ENCODE measurements at places on chromosomes 7 and 10. TPM values are rescaled to one million over a fixed set of nuclear protein-coding genes. Genes with fewer than 3 reads are reported as not detected.

EVX1 gene
- not detected for total RNA-seq

DNA sequence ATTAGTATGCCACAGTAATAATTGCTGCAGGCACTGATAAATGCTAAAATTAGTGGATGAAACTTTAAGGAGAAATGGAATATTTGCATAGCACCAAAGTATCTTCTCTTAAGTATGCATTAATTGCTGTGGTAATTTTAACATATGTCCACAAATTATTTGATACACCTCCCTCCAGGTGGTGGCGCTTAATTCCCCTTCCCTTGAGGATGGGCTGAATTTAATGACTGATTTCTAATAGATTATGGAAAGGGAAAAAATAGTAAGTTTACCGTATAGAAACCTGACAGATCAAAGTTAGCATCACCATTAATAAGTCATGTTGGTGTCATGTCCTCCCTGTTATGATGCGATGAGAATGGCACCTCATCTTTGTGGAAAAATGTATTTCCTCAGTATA lies 519.2 kb downstream of the TFEC start:
- no peak for DNase-seq

DNA sequence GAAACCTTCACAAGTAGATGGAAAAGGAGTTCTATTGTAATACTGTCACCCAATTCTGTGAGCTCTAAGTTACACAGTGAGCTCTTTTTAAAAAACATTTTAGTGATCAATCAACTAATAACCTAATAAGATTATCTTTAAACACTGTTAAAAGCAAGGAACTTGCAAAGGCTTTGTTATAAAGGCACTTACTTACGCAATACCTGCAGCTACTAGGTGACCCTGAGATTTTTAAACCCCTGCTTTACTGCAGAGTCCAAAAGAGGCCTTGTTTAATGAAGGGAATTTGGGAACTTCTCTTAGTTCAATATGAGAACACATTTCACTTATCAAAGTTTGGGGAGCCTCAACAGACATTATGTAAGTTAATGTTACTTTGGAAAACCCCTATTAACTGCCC lies 53.3 kb downstream of the P4HA1 start:
- no peak for DNase-seq

GRCh38 chr10:79980711-79981110 lies 31.8 kb upstream of the SFTPD start:
- no peak for DNase-seq

KIAA1217 gene
- 17.5 TPM for total RNA-seq

ZNF107 gene
- total RNA-seq = 4.5 TPM

GRCh38 chr7:544338-545221 lies 24.9 kb upstream of the PDGFA start:
- no peak for DNase-seq

DNA sequence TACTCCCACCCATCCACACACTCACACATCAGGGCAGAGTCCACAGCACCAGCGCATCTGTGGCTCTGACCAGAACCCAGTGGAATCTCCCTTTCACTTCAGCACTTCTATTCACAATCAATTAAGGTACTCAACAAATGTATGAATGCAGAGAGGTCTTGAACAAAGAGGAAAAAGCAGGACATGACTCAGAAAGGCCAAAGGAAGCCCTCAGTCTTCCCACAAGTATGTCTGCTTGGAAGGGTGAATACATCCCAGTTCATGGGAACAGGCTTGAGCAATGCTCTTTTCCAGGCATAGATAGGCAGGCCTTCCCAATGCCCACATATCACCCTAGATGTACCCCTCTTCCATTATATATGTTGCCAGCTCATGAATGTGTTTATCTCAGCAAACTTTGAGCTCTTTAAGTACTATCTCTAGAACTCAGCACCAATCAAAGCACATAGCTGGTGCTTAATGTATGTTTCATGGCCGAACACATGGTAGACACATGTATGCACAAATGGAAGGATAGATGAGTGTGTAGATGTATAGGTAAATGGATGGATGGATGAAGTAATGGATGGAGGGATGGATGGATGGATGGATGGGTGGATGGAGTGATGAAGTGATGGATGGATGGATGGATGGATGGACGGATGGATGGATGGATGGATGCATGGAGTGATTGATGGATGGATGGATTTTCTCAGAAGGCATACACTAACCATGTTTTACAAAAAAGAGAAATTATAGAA lies 507.6 kb downstream of the GRID1 start:
- no peak for DNase-seq

- peak; percentile 52 for DNase-seq
These were observed at the start of gene PLXDC2 for GRCh38 chr10:19816411-19817230. PLXDC2 (plus strand) TSS chr10:19816432.

GRCh38 chr7:46583656-46584055 lies 662.6 kb upstream of the IGFBP3 start:
- peak; percentile 71 for DNase-seq

PWWP2B gene
- total RNA-seq = 10.5 TPM

PSMC2 gene
- total RNA-seq = 166 TPM

DNA sequence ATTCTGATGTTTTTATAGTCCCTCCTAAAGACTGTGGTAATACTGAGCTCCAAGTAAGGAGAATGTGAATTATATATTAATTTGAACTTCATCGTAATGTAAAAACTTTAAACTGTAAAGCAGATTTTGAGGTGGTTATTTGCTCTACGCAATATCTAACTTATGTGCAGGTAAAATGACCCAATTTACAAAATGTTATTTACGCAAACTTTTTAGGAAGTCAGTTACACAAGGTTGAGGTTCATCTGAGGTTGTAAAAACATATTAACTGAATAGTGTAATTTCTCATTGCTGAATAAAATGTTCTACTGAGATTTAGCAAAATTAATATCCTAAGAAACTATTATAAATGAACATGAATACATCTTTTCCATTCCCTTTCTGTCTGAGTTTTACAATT lies 15.8 kb downstream of the GLCCI1 start:
- no peak for DNase-seq

DNA sequence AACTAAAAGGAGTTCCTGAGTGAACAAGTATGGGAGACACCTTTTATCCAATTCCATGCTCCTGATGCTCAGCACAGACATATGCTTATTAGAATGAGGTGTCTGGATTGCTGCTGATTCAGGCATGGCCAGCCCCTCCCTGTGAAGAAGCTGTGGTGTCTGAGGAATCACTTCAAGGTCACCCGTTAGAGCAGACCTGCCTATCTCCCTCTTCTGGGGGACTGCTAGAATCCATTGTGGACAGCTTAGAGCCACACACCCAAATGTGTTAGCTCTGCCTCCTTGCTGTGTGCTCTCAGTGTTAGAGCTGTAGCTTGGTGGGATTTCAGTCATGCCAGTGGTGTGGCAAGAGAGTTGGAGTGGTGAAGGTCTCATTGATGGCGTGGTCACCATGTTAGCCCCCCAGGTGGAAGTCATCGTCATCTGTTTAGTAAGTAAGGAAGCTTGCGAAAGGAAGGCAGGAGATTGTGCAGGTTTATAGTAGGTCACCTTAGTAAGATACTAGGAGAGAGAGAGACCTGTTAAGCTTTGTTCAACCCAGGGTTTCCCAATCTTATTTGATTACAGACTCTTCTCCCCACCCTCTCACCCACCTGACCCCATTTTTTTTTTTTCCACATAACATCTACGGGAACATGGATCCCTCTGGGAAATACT lies 12.8 kb downstream of the PRXL2A start:
- DNase-seq = no peak

MRLN gene
- not detected for total RNA-seq

GRCh38 chr7:129315960-129316359 lies 91.1 kb downstream of the AHCYL2 start:
- DNase-seq = no peak

GRCh38 chr10:130111852-130112180 lies 1.2 kb upstream of the C10orf143 start:
- no peak for DNase-seq

GRCh38 chr10:84531396-84531795 lies 203.0 kb downstream of the CCSER2 start:
- DNase-seq = peak; percentile 36

PRKAR2B gene
- not detected for total RNA-seq

DNA sequence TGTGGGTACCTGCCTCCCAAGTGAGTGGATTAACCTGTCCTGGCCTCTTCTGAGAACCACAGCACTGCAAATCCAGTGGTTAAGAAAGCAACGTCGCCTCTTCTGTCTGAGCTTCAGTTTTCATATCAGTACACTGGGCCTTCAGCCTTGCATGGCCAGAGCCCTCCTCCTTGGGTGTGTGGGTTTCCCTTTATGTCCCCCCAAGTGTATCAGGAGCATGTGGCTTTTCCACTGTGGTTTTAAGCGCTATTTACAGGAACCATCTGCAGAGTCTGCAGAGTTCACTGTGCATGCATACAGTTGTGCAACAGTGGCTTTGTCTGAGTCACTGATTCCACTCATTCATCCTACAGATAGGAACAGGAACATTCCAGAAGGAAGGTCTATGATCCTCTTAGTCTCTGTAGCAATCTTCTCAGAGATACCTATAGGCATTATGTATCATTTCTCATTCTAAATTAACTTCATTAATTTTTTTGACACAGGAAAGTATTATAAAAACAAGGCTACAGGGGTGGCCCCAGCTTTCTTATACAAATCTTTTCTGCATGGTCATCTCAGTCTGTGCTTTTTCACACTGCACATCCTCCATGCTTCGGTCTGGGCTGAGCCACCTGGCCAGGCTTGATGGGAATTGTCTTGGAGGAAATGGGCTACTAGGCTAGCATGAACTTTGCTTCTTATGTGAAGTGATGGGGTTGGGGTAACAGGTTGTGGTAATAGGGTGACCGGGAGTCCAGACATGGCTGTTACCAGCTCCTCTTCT lies 17.1 kb downstream of the MBL2 start:
- peak; percentile 69 for DNase-seq

GRCh38 chr7:117955046-117955445 lies 81.8 kb upstream of the CTTNBP2 start:
- no peak for DNase-seq

DNA sequence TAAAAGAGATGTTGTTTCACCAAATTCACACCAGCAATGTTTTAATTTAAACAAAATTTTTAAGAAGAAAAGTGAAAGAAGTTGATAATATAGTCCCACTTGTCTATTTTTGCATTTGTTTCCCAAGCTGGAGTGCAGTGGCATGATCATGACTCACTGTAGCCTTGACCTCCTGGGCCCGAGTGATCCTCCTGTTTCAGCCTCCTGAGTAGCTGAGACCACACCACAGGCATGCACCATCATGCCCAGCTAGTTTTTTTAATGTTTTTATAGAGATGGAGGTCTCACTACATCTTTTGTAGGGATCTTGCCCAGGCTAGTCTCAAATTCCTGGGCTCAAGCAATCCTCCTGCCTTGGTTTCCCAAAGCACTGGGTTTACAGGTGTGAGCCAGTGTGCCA lies 14.1 kb upstream of the NDUFA5 start:
- peak; percentile 41 for DNase-seq

- no peak for DNase-seq
These were observed 64.2 kb downstream of the AVL9 start for GRCh38 chr7:32559480-32559879.
